GF-D8 (cell line): ENCODE measurements at places on chromosomes 3 and 15.

DNA sequence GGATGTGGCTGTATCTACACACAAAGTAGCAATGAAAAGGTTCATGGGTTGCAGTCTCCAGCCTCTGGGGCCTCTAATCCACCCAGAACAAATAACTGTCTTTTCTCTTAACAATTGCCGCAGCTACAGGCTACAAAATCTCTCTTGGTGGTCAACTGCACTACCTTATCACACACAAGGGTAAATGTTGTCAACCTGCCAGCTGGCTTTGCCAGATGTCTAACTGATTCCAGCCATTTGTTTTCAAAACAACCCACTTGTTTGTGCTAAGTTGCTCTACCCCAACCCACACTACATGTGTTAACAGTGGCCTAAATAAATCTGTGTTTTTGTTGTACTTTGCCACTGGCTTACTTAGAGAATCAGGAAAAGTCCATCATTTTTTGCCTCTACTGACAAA is 447.3 kb downstream of the TAFA4 start:
- DNase-seq = no peak

GRCh38 chr3:21331321-21331720 is 419.7 kb downstream of the ZNF385D start:
- no peak for DNase-seq

DNA sequence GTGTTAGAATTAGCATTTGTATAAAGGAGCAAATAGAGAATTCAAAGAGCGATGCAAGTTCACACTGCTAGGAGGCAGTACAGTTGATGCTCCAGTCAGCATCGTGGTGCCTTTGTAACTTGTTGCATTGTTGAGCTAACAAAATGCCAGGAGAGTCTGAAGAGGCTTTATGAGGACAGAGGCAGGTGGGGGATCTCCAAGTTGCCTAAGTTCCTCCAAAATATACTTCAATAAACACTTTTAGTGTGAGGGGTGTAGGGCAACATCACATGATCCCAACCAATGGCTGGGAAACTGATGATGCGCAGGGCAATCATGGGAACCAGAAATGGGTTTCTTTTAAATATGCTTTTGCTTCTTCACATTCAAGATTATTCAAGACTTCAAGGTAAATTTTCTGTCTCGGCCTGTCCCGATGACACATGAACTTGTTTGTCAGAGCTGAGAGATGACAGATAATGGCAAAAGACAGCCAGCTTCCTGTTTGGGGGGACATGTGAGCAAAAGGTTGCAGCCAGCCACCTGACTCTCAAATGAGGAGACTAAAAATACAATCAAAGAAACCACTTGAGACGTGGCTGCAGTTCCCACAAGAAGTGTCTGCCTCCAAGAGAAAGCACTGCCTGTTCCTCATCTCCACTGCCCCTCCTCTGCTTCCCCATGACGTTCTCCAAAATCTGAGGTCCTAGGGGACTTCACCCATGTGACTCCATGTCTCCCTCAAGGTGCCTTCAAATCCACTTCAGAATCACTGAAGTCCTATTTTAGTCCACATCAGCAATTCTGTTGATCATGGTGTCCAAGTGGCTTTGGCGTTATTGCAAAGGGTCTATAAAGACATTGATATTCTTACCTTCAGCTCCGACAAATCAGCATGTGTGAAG is 39.3 kb downstream of the KLHL6 start:
- no peak for DNase-seq

GRCh38 chr3:10738688-10739372 is 77.2 kb upstream of the SLC6A11 start:
- DNase-seq = no peak

DNA sequence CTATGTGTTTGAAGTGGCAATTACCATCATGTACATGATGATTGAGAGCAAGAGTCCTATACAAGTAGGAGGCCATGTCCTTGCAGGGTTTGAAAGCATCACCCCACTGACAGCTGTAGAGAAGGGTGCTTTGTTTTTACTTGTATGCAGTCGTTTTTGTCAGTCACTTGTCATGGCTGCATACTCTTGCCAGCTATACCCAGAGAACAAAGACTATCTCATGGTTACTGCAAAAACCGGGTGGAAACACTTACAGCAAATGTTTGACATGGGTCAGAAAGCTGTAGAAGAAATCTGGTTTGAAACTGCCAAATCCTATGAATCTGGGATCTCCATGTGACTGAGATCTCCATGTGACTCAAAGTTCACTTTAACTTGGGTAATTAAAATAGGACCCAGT is 6.9 kb upstream of the PSMA4 start:
- DNase-seq = no peak

DNA sequence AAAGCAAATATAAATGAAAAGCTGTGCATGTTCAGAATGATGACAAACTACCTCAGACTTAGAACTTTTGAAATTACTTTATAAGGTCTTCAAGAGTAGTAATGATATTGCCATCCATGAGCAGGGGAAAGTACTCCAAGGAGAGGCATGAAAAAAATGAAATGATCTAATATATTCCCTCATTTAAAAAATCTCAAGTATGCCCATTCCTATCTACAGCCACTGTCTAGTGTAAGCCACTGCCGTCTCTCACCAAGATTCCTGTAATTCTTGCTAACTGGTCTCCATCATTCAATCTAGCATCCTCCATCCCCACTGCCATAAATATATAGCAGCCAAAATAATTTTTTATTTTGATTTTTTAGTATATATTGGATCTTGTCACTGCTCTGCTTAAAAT is 258.8 kb downstream of the PLOD2 start:
- DNase-seq = no peak

DNA sequence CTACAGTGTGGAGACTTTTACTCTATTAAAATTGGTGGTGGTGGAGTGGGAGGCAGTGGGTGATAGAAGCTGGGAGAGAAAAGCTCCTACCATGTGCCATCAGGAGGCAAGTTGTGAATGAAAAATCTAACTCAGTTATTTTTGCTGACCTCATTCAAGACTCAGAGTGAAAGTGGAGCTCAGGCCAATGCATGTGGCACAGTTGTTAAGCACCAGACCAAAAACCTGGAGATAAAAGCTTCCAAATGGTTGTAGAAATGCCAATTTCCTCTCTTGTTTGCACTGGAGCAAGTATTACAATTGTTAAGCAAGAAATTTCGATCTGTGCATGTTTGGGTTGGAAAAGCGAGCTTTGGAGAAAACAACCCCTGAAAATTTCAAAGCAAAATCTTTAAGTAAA is 81.5 kb upstream of the PRICKLE2 start:
- DNase-seq = no peak

GRCh38 chr3:12234192-12234591 is 54.7 kb upstream of the PPARG start:
- DNase-seq = no peak

- DNase-seq = no peak
These were observed 16.9 kb upstream of the FAM3D start for GRCh38 chr3:58683466-58683865.

DNA sequence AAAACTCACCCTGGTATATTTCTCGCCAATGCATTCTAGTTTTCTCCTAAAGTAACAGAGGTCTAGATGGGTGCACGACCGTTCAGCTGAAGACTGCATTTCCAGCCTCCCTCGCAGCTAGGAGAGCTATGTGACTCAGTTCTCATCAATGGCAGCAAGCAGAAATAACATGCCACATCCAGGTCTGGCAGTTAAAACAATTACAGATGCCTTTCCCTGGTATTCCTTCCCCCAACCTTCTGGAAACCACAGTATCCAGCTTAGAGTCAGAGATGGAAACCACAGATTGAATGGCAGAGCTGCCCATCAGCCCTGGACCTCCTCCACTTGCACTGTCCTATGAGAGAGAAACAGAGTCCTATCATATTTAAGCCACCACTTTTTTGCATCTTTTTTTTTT is 4.8 kb downstream of the HAPLN3 start:
- DNase-seq = no peak

- no peak for DNase-seq
These were observed 87.5 kb downstream of the FAM43A start for GRCh38 chr3:194773216-194773615.

DNA sequence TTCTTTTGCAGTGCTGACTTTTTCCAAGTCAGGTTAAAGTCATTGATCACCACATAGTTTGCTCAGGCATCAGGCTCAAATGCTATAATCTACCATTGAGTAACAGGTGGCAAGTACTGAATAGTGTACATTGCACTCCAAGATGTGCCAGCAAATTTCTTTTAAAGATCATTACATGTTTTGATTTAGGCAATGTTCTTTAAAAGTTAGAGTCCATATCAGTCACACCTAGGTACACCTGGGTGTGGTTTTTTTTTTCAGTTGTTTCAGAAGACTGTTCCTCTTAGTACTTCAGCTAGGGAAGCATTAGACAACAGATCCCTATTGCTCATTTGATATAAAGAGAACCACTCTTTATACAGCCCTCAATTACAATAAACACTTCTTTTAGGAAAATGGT is 10.6 kb upstream of the SLC4A7 start:
- DNase-seq = no peak

DNA sequence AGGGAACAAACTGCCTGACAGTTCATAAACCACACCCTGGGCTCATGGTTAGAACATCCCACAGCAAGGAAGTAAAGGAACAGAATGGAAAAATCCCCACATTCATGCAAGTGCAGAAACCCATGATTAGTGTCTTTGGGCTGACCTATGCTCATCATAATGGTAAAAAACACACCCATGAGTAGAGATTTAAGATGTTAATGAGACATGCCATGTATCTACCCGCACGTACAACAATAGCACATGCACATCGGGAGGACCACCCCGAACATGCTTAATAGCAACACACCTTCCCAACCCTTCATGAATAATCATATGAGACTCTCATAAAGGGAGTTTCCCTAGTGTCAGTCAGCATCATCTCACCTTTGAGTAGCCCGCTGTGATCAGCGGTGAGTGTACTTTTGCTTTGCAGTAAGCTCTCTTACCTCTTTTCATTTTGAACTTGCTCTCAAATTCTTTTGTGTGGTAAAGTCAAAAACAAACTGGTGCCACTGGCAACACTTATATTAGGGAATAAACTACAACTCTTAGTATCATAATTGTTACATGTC is 23.2 kb downstream of the ZBED2 start:
- DNase-seq = no peak

DNA sequence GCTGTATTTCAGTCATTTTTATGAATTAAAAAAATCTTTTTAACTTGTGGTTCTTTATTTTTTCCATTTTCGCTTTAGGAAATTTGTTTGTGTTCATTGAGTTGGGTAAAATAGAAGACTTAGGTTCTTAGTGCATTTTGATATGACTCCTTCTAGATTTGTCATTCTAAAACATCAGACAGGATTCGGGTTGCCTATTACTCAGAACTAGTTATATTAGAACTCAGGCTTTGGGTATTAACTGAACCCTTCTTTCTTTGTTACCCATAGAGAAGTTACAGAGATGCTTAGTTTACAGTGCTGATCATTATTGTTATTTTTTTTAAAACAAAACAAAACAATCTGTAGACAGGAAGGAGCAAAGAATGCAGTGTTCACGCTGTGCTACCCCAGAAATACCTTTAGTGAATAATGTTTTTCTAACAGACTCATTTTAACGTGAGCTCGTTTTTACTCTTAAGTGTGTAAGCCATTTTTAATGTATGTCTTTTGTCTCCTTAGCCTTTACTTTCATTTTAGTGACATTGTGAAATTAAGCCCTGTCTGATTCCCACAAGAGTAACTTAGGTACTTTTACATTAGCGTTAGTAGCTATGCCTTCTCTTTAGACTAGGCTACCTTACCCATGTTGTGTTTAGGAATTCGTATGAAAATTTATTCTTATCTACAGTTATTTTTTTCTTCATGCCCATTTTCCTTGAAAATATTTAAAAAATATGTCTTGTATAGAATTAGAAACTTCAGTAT is 53.4 kb downstream of the CMC1 start:
- DNase-seq = no peak

DNA sequence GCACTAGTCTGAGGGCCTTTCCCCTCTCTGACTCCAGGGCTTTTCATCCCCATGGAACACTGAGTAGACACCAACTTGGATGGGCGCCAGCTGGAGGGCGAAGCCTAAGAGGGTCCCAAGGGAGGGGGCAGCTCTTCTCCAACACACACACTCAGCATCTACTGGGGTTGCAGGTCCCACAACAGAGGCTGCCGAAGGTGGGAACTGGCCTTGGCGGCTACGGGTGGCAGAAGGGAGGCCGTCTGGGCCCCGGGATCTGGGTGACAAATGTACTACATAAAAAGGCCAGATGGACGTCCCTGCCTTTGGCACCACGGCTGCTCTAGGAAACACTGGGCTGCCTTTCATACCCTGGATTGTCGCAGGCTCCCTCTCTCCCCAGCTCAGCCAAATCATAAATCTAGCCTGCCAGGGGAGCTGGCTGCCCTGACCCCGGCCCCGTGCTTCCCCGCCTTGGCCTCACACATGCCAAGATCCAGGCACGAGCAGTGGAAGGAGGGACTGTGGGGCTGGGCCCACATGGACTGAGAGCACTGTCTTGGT is 31.5 kb downstream of the SEMA5B start:
- no peak for DNase-seq

GRCh38 chr15:67927501-67928168 is 87.8 kb upstream of the RNU6-1 start:
- no peak for DNase-seq

GRCh38 chr3:150133293-150133692 is 162.6 kb upstream of the PFN2 start:
- no peak for DNase-seq

- no peak for DNase-seq
These were observed 154.2 kb upstream of the LRIG1 start for GRCh38 chr3:66655044-66655443.

GRCh38 chr3:188037195-188037718 is 116.7 kb upstream of the LPP start:
- no peak for DNase-seq

GRCh38 chr15:101103598-101103997 is 148.2 kb downstream of the CHSY1 start:
- DNase-seq = no peak

GRCh38 chr15:88003541-88004327 is 252.8 kb downstream of the NTRK3 start:
- DNase-seq = no peak

GRCh38 chr3:73192036-73192738 is 130.7 kb downstream of the EBLN2 start:
- DNase-seq = no peak
